Mesothelial cell of epicardium (in vitro differentiated cells): ENCODE measurements at places on chromosomes 1 and 21.

GRCh38 chr21:38793926-38794713 lies 11.6 kb upstream of the ETS2 start:
- no peak for DNase-seq

GRCh38 chr1:34987018-34987417 lies 1.9 kb upstream of the TMEM35B start:
- no peak for DNase-seq

GRCh38 chr1:84972377-84972987 lies 24.4 kb downstream of the MCOLN2 start:
- DNase-seq, result no peak

- DNase-seq, result no peak
Observed at GRCh38 chr1:220370041-220370700, 97.9 kb upstream of the RAB3GAP2 start.

GRCh38 chr1:118989006-118989815 lies 1.1 kb upstream of the TBX15 start:
- no peak for DNase-seq

- DNase-seq, result no peak
Observed at GRCh38 chr21:27033471-27033870, 66.6 kb upstream of the ADAMTS5 start.

- DNase-seq, result no peak
Observed at GRCh38 chr1:168304865-168305264, 24.2 kb downstream of the TBX19 start.

DNA sequence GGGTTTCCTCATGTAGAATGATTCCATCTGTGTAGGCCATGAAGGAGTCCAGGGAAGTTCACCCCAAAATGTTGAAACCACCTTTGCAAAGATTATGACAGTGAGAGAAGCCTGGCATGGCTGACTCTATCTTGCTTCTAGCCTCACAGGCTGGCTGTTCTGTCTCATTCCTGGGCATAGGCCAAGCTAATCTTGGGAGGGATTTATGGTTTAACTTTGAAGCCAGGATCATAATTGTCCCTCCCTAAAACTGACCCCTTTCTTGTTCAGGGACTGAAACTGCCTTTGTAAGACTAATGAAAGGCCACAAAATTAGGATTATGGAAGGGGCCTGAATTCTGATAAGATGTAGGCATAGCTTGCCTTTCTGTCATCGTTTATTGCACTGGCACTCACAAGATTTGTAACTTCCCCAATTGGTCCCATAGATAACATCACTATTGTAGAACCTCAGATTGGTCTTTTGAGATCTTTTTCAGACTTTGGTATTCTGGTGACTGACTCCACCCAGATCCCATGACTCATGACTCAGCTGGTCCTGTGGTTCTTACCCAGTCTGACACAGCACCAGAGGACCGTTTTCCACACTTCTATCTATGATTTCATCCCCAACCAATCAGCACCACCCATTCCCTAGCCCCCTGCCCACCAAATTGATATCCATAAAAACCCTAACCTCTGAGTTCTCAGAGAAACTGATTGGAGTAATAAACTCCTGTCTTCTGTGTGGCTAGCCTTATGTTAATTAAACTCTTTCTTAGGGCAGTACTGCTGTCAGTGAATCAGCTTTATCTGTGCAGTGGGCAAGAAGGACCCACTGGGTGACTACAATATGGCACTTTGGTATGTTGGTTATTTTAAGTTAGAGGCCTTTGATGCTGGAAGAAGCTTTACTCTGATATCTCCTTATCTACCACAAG lies 13.6 kb upstream of the LAMTOR5 start:
- no peak for DNase-seq

DNA sequence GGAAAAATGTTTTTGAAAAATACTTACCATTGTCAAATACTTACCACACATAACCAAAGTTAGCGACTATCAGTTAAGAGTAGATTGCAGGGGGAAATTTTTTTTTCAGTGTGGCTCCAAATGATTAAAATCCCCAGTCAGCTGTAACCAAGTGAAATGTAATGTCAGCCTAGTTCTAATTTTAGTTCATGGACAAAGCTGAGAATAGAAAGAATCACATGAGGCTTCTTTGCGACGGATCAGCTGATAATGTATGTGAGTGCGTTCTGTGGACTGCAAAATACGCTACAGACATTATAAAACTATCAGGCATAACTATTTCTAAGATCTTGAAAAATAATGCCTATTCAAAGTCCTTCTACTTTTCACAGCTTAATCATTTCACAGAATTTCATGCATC lies at the start of gene LRRC39:
Gene LRRC39 (minus strand): TSS at position 166 of the 400 bp plus-strand sequence. CDS start 9,740 bp downstream, outside the sequence.
- no peak for DNase-seq

- no peak for DNase-seq
Observed at GRCh38 chr21:37273911-37274690, 7.0 kb upstream of the VPS26C start.

GRCh38 chr1:228150461-228151179 lies 890 bp downstream of the GJC2 start:
- no peak for DNase-seq

GRCh38 chr1:166272851-166273250 lies 106.0 kb upstream of the FAM78B start:
- no peak for DNase-seq

- DNase-seq, result no peak
Observed at GRCh38 chr1:175818929-175819328, 75.5 kb upstream of the TNR start.

DNA sequence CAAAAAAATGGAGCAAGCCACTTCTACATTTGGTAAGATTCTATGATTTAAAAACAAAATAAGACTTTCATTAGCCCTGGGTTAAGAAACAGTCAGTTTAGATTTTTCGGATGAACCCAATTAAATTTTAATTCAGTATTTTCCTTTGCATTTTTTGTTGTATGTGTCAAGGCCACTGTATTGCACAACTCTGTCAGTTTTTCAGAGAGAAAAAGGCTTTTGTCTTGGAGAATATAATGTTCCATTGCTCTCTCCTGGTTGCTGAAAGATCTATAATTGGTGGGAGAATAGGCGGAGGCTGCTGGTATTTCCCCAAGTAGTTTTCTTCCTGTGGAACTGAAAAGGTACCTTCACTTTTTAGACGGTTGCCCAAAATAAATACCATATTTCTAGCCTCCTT lies 84.6 kb downstream of the NEGR1 start:
- DNase-seq, result no peak

GRCh38 chr1:78155121-78155520 lies 109.4 kb downstream of the GIPC2 start:
- no peak for DNase-seq

GRCh38 chr1:110346690-110347089 lies 7.5 kb downstream of the RBM15 start:
- DNase-seq, result no peak

- DNase-seq, result no peak
Observed at GRCh38 chr21:34698270-34699015, 29.6 kb downstream of the CLIC6 start.

GRCh38 chr1:99658031-99658290 lies 12.0 kb downstream of the PALMD start:
- DNase-seq, result no peak

DNA sequence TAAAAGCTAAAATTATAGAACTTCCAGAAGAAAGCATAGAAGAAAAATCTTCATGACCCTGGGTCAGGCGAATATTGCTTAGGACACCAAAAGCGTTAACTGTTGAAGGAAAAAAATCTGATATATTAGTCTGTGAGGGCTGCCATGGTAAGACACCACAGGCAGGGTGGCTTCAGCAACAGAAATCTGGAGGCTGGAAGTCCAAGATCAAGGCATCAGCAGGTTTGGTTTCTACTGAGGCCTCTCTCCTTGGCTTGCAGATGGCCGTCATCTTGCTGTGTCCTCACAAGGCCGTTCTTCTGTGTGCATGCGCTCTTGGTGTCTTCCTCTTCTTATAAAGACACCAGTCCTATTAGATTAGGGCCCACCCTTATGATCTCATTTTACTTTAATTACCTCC lies 14.5 kb downstream of the IFNLR1 start:
- no peak for DNase-seq

- no peak for DNase-seq
Observed at GRCh38 chr1:7648761-7649384, 122.2 kb upstream of the VAMP3 start.

DNA sequence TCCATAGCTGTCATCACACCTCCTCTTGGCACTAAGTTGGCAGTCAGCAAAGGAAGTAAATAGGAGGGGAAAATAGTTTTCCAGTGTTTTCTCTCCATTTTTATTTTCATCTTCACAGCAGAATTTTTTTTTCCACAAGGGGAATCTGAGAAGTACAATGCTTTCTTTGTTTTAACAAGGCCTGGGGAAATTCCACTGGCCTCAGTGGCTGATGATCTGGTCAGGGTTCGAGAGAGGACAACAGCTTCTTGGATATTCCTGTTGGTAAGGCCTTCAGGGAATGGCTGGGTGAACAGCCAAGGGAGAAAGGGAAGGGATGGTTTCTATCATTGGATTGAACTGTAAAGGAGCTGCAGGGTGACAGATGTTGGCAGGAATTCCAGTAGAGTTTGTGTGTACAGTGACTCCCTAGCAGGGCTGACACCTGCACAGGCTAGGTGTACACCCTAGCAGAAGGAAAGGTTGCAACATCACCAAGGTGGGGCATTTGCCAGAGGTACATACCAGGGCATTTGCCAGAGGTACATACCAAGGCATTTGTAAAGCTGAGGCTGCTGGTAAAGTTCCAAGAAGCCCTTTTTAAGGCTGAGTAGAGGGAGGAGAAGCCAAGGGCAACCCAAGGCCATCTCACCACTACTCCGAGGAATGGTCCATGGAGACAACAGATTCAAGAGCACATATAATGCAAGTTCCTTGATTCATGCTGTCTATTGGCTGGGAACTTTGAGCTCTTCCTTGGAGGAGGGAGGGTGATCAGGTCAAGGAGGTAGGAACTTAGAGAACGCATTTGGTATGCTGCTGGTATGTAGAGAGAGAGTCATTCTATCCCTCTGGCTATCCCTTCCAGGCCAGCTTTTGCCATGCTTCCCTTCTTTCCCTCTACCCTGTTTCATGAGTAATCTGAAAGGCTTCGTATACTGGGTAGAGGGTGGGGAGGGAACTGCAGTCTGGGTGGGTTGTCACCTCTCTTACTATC lies 3.1 kb downstream of the GJA5 start:
- DNase-seq, result no peak

GRCh38 chr1:40664791-40665190 lies 691 bp downstream of the RIMS3 start:
- no peak for DNase-seq

DNA sequence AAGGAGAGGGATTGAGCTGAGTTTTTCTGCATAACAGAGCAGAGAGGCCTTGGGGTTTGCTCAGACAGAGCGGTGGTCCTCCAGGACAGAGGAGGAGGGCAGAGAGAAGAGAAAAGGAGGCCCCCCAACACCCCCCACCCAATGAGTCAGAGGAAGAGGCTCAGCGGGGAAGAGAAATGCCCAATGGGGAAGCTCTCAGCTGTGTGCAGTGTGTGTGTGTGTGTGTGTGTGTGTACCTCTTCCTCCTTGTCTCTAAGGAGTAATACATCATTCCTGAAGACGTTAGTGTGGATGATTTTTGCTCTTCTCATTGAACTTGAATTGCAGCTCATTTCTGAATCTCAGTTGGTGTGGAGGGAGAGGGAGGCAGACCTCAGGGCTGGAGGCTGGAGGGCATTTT lies 8.7 kb downstream of the TMPRSS3 start:
- no peak for DNase-seq
